ACHN (cell line): ENCODE measurements at places on chromosomes 12 and 14.

DNA sequence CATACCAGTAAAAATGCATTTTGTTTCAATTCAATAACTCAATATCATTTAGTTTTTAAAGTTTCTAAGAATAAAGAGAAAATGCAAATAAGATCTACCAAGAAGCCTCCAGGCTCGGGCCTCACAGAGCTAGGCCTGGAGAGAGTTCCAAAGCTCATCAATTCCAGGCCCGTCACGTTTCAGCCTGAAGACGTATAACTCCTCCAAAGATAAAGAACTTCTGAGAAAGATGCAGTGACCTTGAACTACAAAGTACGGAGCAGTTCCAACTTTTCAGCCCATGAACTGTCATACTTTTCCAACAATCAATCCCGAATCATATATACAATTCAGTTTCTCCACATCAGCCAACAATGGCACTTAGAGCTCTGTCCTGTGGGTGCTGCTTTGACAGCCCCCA, 17.8 kb downstream of the CORO1C start:
- DNase-seq: no peak

- DNase-seq: no peak
Observed at GRCh38 chr14:63344336-63344735, 25.6 kb upstream of the GPHB5 start.

- DNase-seq: peak; percentile 38
Observed at GRCh38 chr12:88633312-88633711, 53.0 kb upstream of the KITLG start.

- DNase-seq: no peak
Observed at GRCh38 chr14:104245075-104245474, 106.7 kb downstream of the KIF26A start.

- no peak for DNase-seq
Observed at GRCh38 chr14:41609704-41610183, 3.1 kb downstream of the LRFN5 start.

- no peak for DNase-seq
Observed at GRCh38 chr12:68403296-68403695, 71.1 kb upstream of the MDM1 start.

- no peak for DNase-seq
Observed at GRCh38 chr12:125135906-125136305, 70.7 kb downstream of the AACS start.

DNA sequence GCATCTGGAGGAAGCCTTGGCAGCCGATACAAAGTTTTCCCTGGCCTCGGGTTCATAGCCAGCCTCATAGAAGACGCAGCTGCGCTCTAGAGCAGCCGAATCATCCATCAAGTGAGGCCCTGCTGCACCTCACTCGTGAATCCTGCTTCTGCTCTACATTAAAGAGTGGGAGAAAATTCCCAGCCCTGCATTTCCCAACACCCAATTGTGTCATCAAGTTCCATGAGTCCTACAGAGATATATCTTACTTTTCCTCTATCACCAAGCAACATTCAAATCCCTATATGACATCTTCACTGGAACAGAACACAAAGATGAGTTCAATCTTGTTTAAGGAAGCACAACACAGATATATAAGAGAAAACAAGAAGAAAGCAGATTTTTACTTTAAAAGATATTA, 139.3 kb downstream of the TTC7B start:
- DNase-seq: no peak

GRCh38 chr14:28777471-28778137, 11.0 kb downstream of the FOXG1 start:
- DNase-seq: no peak

GRCh38 chr12:117165342-117165741, 24.9 kb downstream of the FBXO21 start:
- DNase-seq: no peak

DNA sequence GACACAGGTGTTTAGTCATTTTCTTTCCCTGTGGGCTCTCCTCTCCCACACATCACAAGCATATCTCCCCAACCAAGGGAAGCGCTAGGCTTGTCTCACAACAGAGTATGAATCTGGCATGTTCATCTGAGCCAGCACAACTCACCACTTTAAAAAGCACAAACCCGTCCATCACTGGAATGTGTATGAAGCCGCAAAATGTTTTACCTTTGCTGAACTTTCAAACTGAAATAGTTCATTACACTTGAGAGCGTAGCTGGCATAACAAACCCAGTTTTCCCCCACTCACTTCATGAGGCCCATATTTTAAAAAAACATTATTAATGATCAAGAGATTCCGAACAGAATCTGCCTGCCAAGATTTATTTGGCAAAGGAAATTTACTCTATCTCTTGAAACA, 15.8 kb downstream of the NID2 start:
- no peak for DNase-seq

DNA sequence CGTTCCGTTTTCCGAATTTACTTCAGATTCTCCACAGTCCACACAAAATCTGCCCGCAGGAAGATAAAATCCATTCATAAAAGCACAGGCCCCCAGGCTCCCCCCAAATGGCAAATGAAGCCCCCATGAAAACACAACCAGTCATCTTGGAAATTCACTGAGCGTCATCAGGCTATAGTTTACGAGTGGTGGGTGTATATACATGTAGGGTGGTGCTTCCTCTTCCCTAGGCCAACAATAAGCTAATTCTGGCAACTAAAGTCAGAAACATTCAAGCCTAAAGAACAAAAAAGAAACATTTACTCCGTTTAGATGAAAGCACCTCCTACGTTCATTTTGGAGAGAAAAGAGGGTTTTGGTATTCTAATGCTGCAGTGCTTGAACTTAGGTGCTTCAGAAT, 5.8 kb downstream of the GPR68 start:
- no peak for DNase-seq

GRCh38 chr14:67285876-67286452, 44.7 kb downstream of the PALS1 start:
- peak; percentile 62 for DNase-seq
